MV-4-11 (cell line): ENCODE measurements at places on chromosomes 5 and 9.

DNA sequence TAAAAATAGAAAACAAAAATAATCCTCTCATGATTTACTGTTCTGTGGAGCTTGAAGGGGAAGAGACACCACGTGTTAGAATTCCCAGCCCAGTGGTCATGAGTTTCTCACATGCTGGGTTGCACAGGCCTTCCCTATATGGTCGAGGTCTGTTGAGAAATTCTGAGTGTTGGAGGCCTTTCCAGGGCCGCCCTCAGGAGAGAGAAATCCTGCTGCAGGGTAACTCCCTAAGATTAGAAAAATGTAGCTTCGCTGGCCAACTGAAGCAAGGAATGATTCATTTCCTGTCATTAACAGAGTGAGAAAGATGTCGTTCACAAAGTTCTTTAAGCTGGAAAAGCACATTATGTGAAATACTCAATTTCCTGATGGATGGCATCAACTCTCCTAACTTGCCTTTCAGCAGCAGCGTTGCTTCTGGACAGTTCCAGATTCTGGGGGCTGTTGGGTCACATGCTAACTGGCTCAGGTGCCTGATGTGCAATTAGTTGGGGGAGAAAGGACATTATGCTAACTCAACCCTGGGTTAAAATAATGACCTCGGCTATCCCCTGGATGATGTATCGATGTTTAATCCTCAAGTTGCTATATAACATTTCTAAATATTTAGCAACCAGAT is 104.8 kb upstream of the CD180 start:
- peak; percentile 76 for DNase-seq

DNA sequence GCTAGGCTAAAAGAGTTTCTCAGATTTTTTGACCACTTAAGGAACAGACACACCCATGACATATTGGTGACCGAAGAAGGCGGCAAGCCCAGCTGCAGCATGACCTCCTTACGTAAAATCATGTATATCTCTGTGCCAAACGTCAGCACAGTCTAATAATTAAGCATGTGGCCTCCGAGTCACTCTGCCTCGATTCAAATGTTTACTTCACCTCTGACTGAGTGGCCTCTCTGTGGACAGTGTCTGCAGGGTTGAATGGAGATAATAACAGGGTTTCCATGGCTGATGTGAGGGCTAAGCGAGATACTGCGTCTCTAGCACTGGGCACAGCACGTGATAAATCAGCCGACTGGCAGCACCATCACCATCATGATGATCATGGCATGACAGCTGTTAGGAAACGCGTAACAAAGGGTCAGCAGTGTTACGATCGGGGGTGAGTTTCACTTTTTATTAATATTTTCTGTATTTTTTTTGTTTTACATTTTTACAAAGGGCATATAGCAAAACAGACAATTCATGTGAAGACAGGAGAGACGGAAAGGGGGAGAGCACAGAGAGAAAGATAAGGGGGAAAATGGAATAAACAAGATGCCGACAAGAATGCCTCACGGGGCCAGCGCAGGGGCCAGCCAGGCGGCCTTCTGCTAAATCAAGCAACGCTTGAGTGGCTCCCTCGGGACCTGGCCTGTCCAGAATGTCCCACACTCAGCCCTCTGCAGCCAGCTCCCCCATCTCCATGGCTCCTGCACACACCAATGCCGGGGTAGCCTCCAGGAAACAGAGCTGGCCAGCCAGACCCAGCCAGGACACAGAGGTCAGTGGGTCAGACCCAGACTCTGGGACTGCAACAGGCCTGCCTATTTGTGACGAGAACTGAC is 60.3 kb downstream of the ADAMTS2 start:
- DNase-seq: no peak

- no peak for DNase-seq
Measured at GRCh38 chr9:131837316-131837715, 97.4 kb upstream of the RAPGEF1 start.

DNA sequence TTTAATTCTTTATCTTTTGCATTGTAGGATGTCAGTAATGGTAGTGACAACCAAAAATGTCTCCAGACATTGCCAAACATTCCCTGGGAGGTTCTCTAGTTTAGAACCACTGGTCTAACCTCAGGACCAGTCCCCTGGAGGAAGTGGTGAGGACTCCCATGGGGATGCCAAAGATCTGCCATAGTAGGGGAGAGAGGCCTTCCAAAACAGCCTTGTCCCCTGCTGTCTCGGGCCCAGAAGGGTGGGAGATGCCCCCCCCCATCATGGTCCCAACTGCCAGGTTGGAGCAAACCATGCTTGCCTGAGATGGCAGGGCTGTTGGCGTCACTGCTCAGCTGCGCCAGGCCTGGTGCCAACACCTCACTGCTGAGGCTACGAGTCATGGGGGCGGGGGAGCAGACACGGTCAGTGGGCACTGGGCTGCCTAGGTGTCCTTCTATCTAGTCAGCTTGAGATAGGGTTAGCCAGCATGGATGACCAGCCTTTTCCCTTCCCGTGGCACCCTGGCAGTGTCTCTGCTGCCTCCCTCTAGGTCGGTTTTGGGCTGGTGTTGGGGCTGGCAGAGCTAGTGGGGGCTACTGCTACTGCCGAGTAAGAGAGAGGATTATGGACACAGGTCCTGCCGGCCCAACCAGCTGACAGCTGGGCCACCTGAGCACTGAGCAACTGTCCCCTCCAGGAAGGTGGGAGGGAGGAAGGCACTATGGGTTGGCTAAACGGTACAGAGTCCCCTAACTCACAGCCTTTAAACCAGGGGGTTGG is 8.3 kb upstream of the CXXC5 start:
- DNase-seq: peak; percentile 52

GRCh38 chr9:22169727-22170503 is 160.8 kb upstream of the CDKN2B start:
- DNase-seq: peak; percentile 90
